ENCODE measurements at places on chromosomes 11 and 22. TPM values are rescaled to one million over a fixed set of nuclear protein-coding genes. Genes with fewer than 3 reads are reported as not detected.

GRCh38 chr11:117220999-117221774 lies 10.7 kb downstream of the PCSK7 start:
- DNase-seq = no peak

DNA sequence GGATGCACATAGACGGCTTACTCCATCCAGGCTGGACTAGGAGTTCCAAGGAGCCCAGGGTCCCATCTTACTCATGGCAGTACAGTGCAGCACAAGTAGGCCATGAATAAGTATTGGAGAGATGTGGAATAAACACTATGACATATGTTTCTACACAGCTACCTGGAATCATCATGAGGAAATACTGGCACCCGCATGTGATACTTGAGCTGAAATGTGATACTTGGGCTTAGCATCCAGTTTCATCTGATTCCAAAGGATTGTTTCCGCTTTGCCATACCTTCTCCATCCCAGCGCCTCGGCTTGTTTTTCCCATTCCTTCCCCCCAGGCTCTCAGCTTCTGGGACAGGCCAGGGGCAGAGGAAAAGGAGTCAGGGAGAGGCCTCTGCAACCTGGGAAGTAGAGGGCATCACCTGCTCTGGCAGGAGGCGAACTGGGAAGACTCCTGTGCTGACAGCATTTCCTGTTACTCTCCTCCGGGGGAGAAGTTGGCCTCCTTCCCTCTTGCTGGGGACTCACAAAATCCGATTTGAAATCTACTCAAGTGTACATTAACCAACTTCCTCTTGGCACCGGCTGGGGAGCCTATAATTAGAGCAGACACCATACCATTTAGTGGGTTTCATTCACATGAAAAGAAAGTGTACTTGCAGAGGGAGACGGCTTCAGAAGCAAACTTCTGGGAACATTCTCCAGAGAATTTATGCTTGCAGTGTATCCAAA lies 187.8 kb downstream of the MIAT start:
- DNase-seq = no peak

The MS4A1 gene
- 0.68 TPM for polyA plus RNA-seq

The GLYATL1 gene
- 0.58 TPM for polyA plus RNA-seq

The HTR3A gene
- polyA plus RNA-seq = 0.24 TPM

DNA sequence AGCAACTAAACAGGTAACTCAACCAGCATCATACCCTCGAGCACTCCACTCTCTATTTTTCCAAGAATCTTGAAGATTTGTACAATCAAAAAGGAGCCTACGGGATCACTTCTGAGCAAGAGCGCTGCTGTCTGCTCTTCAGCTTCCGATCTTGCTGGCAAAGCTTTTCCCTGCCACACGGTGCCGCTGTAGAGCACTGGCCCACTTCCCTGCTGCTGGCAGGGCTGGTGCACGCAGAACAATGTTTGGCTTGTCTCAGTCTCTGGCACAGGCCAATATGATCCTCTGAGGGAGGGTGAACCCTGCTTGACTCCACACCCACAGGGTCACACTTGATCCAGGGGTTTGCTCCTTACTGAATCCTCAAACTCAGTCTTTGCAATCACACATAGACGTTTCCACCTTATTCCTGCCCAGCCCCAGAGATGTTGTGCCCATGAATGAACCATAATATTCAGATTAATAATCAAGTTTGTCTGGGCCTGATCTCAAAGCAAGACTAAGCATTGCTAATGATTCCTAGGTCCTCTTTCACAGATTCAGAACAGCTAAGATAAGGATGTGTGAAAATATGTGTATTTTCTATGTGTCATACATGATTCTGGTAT lies 536.6 kb downstream of the SOX6 start:
- no peak for DNase-seq

GRCh38 chr22:43066134-43066533 lies 23.1 kb downstream of the TTLL1 start:
- DNase-seq = no peak

DNA sequence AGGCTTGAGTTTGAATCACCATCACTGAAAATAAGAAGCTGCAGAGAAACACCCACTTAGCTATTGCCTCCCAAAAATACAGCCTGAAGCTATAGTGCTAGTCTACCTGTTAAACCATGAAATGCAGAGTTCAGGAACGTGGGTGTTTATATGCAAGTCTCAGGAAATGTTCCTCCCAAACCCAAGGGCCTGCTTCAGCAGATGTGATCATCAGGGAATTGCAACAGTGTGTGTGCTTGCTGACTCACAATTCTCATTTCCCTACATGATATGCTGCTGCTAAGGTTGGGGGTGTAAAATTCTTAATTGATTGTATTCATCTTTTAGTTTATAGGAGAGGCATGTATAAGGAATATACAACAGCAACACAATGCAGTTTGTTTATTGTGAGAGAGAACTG lies 49.6 kb downstream of the NUP98 start:
- no peak for DNase-seq

The MS4A14 gene
- 0.48 TPM for polyA plus RNA-seq

- DNase-seq = no peak
Measured at GRCh38 chr22:41445129-41446056, 1.2 kb downstream of the TOB2 start.

DNA sequence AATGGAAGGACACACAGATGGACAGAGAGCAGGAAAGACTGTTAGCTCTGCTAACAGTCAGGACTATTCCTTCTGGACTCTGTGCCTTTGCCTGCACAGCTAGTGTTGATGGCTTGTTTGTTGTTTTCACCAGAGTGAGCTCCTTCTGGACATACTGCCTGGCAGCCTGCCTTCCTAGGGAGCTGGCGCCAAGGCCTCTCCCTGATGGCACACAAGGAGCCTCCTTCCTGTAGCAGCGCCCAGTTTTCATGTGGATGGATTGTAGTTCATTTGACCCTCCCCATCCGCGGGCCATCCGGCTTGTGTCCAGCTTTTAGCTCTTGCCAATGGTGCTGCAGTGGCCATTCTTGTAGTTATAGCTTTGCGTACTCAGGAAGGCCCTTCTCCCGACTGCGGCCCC lies 16.6 kb upstream of the BCR start:
- DNase-seq = no peak

The FAU gene
- 1,074 TPM for polyA plus RNA-seq

The POTEH gene
- not detected for polyA plus RNA-seq

DNA sequence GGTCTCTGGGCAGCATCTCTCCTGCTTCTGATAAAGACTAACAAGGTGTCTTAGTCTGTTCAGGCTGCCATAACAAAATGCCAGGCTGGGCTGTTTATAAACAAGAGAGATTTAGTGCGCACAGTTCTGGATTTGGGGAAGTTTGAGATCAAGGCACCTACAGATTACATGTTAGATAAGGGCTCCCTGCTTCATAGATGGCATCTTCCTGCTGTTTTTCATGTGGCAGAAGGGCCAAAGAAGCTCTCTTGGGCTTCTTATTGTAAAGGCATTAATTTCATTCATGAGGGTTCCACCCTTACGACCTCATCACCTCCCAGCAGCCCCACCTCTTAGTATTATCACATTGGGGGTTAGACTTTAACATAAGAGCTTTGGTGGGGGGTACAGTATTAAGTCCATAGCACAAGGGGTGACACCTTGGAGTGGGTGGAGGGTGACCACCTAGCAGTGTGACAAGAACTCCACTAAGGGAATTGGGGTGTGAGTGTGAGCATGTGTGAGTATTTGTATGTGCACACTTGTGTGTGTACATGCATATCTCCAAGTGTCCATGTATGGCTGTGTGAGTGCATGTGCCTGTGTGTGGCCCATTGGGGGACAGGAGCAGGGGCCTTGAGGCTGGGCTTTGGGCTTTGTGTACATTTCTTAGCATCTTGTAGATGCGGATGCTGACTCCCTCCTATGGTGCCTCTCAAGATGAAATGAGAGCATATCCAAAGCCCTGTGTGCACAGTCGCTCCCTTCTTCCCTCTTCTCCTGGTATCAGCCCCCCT lies 42.7 kb downstream of the BCR start:
- no peak for DNase-seq

- DNase-seq = no peak
Measured at GRCh38 chr11:133175103-133175502, 357.2 kb downstream of the OPCML start.

The SMTN gene
- 258 TPM for polyA plus RNA-seq

DNA sequence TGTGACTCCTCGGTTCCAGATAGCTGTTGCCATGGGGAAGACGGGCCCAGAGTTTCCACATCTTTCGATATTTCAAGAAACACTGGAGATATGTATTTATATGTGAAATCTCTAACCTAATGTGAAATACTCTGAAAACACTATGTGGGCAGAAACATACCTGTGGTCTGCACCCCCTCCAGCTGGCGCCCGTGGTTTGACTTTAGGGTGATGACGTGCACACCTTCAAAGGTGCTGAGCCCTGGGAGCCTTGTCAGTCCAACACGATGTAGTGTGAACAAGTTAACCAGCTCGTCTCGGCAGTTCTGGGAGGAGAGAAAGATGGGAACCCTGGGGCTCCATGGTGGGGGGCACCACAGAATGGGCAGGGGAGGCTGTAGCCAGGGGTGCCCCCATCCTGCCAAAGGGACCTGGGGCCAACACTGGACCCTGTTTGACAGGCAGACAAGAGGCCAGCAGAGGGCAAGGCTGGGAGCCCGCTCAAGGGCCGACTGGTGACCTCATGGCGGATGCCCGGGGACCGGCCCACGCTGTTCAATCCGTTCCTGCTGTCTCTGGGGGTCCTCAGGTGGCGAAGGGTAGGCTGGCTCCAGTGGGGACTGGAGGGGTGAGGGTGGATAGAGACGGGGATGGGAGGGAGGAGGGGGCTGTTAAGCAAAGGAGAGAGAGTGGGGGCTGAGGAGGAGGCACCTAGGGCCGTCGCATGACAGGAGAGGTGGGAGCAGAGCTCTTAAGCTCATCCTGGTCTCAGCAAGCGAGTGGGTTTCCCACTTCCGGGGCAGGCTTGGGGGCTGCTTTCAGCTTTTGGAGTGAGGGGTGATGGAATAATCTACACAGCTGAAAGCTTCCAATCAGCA lies 43.8 kb downstream of the TRIOBP start:
- no peak for DNase-seq
